ENCODE measurements at places on chromosomes 2 and 18.
A peak's percentile ranks its signal among the peaks of the same experiment; 100 is the strongest.

DNA sequence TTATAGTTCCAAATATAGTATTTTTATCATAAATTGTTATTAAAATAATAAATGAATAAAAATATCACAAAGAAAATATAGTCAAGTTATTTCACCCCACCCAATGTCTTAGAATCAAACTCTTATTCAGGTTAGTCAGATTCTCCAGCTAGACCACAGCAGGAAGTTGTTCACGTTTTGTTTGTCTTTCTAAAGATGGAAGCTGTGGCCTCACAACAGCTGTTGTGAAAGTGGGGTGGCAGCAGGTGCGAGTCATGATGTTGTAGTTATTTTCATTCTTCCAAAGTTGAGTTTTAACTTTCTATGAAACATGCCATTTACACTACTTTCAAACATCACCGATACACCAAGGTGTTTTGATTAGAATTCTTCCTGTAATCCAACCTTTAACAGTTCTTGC is 272.9 kb downstream of the SLC8A1 start:
- DNase-seq = no peak

GRCh38 chr2:143741205-143741604 is 612.0 kb downstream of the ARHGAP15 start:
- DNase-seq = no peak

- DNase-seq = no peak
These were observed 1.6 kb downstream of the SERPINB8 start for GRCh38 chr18:63971320-63972001.

GRCh38 chr2:72934683-72935610 is 17.6 kb downstream of the EMX1 start:
- no peak for DNase-seq

GRCh38 chr18:25229081-25229480 is 122.9 kb downstream of the ZNF521 start:
- DNase-seq = no peak

DNA sequence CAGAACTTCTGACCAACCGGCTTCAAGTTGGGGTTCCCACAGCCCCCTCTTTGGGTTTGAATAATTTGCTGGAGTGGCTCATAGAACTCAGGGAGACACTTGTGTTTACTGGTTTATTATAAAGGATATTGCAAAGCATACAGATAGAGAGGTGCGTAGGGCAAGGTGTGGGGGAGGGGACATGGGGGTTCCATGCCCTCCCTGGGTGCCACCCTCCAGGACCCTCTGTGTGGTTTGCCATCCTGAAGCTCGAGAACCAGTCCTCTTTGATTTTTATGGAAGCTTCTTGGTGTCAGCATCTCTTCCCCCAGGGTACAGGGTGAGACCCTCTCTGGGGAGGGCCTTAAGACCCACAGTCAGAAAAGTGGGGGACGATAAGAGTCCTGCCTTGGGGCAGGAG is 38.8 kb downstream of the ITGB1BP1 start:
- no peak for DNase-seq

GRCh38 chr18:48948112-48949049 is 2.4 kb downstream of the SMAD7 start:
- no peak for DNase-seq

DNA sequence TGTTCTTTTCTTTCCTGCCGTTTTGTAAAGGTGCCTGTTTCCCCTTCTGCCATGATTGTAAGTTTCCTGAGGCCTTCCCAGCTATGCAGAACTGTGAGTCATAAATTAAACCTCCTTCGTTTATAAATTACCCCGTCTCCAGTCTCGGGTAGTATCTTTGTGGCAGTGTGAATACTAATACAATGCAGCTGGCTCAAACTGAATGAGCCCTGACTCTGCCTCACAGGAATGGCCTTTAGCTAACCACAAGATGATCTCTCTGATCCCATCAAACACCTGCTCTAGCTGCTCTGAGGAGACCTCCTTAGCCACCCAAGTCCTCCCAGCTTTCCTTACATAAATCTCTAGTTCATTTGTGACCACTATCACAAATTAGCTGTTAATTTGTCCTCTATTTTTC is 41.5 kb upstream of the CAB39 start:
- no peak for DNase-seq

DNA sequence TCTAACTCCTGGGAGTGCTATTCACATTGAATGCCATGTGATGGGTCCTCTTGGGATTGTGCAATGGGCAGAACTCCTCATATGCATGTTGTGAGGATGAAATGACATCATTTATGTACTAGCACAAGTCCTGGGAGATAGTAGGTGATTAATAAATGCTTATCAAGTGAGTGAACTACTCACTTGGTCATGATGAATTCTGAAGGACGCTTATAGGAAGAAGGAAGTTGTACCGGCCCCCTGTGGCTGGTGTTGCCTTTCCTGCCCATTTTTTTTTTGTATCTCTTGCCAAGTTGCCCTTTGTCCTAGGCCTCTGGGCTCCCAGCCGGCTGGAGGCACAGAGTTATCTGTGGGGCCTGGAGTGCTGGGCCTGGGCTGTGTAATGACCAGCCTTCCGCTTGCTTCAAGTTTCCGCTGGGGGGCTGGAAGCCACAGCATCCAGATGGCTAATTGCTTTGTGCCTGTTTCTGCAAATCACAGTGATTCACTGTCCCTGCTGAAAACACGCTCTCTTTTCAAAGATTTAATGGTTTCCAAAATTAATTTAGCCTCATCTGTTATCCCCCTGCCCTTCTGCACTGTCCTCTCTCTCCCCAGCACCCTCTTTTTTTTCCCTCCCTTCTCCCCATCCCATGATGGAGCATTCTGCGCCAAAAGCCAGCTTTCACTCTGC is 33.7 kb upstream of the MRPL33 start:
- DNase-seq = no peak

DNA sequence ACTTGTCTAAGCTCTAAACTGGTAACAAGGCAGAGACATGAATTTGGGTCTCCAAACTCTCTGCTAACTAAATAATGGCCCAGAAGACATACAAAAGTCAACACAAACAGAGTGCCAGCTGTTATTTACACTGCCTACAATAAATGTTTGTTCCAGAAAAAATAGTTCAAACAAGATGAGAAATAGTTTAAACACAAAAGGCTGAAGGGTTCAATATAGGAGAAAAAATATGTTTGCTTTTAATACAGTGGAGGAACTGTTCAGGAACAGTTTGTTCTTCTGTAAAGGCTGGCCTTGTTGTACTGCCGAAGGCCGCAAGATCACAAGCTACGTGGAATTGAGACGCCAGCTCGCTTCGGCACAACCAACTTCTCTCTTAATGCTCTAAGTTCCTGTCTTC is 74.6 kb downstream of the AFF3 start:
- DNase-seq = no peak

DNA sequence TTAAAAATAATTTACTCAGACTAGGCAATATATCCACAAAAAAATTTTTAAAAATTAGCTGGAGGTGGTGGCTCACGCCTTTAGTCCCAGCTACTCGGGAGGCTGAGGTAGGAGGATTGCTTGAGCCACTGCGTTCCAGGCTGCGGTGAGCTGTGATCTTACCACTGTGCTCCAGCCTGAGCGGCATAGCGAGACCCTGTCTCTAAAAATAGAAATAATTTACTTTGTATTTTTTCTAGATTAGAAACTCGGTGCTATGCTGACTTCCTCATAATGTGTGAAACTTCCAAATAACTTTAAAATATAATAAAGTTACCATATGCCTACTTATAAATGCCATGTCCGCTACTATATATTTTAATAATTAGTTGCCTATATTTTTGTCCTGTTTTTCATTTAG is 6.7 kb downstream of the PPIG start:
- DNase-seq = no peak

GRCh38 chr2:78913257-78913656 is 112.2 kb upstream of the REG3G start:
- DNase-seq = no peak

DNA sequence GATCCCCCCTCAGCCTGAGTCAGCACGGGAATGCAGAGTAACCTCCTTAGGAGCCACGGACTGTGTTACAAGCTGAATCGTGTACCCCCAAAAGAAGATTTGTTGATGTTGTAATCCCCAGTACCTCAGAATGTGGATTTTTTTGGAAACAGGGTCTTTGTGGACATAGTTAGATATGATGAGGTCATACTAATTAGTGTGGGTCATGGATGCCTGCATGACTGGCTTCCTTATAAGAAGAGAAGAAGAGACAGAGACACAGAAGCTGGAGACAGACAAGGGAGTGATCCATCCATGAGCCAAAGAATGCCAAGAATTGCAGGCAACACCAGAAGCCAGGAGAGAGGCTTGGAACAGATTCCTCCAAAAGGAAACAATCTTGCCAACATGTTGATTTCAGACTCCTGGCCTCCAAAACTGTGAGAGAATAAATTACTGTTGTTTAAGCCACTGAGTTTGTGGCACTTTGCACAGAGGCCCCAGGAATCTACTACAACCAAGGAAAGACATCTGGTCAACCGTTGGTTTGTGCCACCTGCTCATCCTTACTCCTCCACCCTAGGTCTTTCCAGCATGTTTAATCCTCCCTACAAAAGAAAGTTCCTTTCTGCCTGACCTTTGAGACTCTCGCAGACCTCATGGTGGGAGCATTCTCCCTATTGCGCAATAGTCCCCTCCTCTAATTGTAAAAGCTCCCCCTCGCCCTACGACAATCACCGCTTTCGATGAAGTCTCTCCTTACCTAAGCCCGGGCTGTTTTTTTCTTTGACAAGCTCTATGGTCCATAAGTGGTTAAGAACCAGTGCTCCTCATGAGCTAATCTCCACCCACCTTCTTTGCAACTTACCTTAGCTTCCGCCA is 91.6 kb downstream of the DNER start:
- no peak for DNase-seq

DNA sequence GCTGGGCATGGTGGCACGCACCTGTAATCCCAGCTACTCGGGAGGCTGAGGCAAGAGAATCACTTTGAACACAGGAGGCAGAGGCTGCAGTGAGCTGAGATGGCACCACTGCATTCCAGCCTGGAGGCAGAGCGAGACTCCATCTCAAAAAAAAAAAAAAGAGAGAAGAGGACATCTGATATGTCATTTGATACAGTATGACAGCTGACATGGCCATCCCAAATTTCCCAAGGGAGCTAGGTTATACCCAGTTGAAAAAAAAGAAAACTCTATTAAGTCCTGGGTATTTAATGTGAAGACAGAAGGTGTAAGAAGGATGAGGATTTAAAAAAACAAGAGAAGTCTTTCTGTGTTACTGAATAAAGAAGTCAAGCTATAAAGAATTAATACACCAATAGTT is 23.3 kb downstream of the CLASP1 start:
- DNase-seq = no peak

GRCh38 chr2:172307800-172308199 is 119.6 kb upstream of the ITGA6 start:
- DNase-seq = no peak

GRCh38 chr18:59567431-59567830 is 129.8 kb downstream of the CCBE1 start:
- no peak for DNase-seq

DNA sequence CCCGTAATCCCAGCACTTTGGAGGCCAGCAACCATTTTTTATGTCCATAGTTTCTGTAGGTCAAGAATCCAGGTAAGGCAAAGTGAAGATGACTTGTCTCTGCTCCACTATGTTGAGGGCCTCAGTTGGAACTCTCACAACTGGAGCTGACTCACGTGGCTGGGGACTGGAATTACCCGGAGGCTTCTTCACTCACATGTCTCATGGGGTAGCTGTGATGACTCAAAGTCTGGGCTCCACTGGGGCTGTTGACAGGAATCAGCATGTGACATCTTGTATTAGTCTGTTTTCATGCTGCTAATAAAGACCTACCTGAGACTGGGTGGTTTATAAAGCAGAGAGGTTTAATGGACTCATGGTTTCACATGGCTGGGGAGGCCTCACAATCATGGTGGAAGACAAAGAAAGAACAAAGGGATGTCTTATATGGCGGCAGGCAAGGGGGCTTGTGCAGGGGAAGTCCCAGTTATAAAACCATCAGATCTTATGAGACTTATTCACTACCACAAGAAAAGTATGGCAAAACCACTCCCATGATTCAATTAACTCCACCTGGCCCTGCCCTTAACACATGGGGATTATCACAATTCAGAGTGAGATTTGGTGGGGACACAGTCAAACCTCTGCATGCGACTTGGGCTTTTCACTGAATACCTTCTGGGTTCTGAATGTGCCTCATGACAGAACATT is 7.8 kb upstream of the PPP1R1C start:
- DNase-seq = no peak

DNA sequence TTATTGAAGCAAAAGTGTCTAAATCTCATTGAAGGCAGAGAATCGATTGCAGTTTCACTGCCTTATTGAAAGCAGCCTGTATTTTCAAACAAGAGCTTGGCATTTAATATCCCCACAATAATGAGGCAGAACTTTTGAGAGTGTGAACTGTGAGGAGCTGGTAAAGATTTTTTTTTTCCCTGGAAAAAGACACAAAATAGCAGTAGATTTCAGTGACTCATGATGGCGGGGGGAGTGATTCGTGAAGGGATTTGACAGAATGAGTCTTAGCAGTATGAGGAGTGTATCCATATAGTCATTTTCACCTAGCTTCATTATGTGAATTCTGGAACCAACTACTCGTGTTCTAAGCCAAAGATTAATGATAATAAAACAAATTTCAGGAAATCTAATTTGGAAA is 242.9 kb downstream of the ARL6IP6 start:
- no peak for DNase-seq

DNA sequence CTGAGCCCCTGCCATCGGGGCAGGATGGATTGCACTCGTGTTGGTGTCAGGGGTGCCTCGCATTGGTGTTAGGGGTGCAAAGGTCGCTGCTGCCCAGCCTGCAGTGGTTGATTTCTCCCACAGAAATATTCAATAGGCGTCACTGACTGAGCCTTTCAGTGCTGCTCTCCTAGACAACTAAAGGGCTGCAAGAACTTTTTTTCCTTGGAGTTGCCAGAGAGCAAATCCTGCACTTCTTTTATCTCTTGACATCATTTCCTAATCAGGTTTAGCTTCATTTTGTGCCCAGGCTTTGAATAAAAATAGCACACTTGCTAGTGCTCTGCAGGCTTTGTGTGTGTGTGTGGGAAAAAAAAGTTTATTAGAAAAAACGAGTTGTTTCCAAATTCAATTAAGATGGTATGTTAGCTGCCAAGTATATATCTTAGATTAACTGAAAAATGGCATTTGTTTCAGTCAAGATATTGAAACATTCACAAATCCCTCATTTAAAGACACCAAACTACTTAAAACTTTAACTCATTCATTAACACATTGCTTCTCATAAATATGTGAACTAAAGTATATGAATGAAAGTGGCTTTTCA is 125.6 kb downstream of the SOCS6 start:
- no peak for DNase-seq

GRCh38 chr18:41436772-41437171 is 518.3 kb upstream of the PIK3C3 start:
- DNase-seq = no peak

- DNase-seq = no peak
These were observed 74.2 kb downstream of the VIT start for GRCh38 chr2:36770542-36771287.

DNA sequence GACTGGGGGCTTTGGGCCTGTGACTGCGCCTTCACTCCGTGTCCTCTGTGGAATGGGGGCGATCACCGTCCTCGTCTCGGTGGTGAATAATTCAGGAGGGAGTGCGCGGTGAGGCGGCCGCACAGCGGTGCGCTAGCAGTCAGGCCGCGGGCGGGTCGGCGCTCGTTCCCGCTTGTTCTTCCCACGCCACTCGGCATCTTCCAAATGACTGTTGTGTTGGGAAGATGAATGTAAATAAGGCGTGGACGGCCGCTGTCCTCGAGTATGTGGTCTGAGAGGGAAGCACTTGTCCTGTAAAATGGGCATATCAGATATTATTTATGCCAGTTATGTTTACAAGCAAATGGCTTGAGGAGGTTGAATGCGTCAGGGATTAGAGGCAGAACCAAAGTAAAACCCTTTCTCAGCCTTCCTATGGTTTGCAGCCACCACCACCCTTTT is 608 bp upstream of the VPS4B start:
- DNase-seq = peak; percentile 21

Data from stimulated activated CD8-positive, alpha-beta memory T cell treated with anti-CD3 and anti-CD28 coated beads, Interleukin-15, amount 100 ng/mL, for 24 hours (primary cell).